Stimulated activated CD4-positive, alpha-beta T cell treated with anti-CD3 and anti-CD28 coated beads, Interleukin-4, amount 100 ng/mL, for 24 hours (primary cell): ENCODE measurements at places on chromosomes 11 and 22.

DNA sequence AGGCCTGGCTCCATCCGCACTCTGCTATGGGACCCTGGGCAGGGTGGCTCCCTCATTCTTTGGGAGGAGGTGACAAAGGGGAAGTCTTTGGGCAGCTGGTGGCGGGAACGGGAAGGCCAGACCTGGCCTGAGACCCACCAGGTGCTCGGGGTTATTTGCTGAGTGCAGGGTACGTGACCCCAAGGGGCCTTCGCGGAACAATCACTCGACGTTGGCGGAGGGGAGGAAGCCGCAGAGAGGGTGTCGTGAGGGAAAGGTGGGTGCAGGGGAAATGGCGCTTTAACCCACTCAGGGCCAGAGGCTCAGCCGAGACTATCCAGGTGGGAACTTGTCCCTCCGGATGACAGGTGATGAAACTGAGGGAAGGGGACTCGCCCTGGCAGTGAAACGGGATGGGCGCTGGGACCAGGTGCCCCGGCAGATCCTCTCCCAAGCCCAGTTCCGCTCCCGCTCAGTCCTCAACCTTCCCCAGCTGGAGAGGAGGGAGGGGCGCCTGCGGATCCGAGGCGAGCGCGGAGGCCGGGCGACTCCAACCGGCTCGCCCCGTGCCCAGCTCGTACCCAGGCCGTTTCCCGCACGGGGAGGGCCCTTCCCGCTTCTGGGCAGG, 911 bp downstream of the A4GALT start:
- no peak for DNase-seq

GRCh38 chr11:115745610-115746512, 241.6 kb upstream of the CADM1 start:
- no peak for DNase-seq

DNA sequence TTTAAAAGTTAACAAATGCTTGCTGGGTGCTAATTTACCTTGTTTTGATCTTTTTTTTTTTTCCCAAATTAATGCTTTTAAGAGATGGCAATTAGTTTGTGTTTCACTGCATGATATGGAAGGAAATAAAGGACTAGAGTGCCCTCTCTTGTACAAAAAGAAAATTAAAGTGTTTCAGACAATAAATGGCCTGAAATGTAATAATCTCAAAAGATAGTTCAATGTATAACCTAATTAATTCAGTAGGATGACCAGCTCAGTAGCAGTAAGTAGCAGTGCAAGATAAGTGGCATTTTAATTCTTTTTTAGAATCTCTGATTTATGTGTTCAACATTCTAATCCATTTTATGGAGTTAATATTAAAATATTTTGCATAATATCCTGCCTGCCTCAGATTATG, 39.9 kb upstream of the MYO18B start:
- DNase-seq, result no peak

- no peak for DNase-seq
Measured at GRCh38 chr11:116331381-116331780, 441.4 kb downstream of the BUD13 start.

DNA sequence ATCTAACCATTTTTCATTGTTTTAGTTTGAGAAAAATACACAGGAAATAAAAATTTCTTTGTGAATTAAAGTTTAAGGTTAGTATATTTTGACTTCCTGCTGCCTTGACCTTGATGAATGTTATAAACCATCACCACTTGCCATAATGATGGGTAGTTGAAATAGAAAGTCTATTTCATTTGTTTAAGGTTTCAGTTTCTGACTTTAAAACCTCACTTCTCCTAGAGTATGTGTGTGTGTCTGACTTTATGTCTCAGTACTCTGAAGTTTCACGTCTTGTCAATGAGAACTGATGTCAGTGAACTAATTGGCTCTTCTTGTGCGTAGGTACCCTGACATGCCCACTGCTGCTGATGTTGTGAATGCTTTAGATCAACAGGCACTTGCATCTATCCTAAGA, 188.2 kb downstream of the METTL15 start:
- no peak for DNase-seq

- DNase-seq, result no peak
Measured at GRCh38 chr22:31302537-31302936, 10.2 kb upstream of the PIK3IP1 start.

- no peak for DNase-seq
Measured at GRCh38 chr11:1297011-1297575, 12.3 kb downstream of the TOLLIP start.

DNA sequence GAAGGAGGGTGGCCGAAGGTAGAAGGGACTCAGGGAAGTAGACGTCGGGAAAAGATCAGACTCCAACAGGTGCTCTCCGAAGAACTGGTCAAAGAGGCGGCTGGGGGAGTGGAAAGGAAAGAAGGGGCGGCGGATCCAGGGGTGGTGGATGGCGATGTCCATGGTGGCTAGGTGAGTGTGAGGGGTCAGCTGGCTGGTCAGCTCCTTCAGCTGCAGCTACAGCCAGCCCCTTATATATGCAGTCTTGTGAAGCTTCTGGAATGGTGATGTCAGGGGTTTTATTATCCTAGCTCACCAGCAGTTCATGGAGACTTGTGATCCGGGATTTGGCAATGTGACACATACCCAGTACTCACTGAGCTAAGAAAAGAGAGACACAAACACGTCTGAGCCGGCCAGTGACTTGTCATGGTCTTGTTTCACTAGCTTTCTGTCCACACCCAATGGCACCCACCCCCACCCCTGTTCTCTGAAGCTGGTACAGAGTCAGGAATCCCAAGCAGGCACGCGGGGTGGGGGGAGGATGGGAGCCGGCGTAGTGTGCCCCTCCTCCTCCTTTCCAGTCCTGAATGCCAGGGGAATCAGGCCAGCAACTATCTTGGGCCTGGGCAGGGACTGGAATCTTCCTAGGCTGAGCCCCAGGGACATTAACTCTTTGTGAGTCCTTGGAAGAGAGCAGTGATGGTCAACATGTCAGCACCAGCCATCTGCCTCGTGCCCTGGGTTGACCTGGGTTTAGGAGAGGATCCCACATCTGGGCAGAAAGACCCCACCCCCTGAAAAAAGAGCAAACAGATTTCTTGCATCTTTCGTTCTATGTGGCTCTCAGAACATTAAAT, at the start of gene CRYAB:
TSS of gene CRYAB (minus strand) at position 208 of the 839 bp plus-strand sequence. CDS start at position 162, 46 bp downstream.
- DNase-seq, result no peak

- DNase-seq, result no peak
Measured at GRCh38 chr11:118170882-118171268, 5.6 kb downstream of the SCN2B start.

DNA sequence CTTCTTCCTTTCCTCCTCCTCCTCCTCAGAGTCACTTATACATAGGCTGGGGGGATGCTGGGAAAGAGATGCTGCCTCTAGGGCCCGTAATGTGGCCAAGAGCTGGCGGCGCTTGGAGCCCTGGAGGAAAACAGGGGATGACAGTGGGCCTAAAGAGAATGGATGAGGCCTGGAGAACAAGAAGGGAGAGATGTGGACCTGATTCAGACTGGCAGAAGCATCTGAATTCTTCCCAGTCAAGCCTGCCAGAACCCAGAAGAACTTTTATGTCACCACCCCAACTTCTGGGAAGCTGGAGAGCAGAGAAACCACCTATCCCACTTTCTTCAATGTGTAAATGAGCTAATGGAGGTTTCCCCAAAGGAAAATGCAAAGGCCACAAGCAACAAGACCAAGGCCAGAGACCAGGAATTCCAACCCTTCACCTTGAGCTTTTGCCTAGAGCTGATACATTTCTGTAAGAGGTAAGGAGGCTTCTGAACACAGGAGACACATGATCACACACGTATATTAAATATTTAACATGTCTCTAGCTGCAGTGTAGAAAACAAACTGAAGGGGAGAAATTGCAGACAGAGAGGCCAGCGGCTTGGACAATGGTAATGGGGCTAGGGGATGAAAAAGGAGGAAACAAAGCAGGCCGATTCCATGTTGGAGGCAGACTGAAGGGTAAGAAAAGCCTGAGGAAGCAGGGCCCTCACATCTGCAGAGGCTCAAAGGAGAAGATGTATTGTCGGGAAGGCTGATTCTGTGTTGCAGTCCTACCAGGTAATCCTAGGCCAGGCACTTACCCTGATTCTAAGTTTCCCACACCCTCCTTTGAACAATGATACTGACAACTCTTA, 1.1 kb downstream of the RRP8 start:
- DNase-seq, result no peak

- DNase-seq, result no peak
Measured at GRCh38 chr11:101867951-101868350, 46.9 kb upstream of the CEP126 start.

GRCh38 chr11:121293288-121293594, 670 bp downstream of the SC5D start:
- no peak for DNase-seq

- DNase-seq, result no peak
Measured at GRCh38 chr22:39974065-39974464, 13.9 kb downstream of the TMA7B start.

DNA sequence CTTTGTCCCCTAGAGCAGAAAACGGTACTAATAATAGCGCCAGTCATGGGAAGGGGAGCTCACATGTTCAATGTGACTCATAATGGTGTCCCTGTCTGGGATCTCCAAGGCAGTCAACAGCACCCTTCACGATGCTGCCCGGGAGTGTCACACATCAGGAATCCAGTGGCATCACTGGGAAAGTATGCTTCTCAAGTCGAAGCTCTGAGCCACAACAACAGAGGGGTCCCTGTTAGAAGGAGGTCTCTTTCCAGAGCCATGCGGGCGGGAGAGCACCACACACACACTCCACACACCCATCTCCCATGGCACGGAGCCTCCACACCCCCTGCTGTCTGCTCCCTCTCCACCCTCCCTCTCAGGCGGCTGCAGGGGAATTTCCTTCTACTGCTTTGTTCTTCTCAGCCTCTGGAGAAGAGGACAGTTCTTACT, 119.7 kb downstream of the ETS1 start:
- no peak for DNase-seq

DNA sequence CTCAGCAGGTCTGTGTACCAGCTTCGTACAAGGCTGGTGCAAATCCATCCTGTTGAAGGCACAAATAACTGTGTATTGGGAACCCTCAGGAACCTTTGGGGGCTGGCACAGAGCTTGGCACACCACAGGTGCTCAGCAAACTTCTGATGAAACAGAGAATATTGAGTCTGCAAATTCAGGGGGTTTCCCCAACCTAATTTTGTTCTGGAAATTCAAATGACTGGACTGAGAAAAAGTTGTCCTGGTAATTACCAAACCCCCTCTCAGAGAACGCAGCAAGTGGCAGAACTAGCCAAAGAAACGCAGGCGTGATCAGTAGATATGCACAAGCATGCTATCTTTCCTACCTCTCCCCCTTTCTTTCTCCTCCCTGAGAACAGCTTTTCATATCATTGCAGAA, 47.6 kb downstream of the LIF start:
- DNase-seq, result no peak

DNA sequence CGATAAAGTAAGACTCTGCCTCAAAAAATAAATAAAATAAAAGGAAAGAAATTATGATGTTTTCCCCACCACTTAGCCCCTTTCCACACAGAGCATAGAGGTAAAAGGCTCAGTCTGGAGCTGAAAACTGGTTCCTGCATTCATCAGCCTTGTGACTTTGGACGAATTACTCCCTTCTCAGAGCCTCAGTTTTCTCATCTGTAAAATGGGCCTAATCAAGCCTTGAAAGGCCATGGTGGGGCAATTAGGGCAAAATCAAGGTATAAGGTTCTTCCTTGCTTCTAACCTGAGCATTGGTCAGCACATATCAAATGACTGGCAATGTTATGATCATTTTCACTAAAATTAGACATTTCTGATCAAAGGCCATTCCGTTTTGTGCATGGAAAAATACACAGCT, 417.7 kb downstream of the MN1 start:
- no peak for DNase-seq

DNA sequence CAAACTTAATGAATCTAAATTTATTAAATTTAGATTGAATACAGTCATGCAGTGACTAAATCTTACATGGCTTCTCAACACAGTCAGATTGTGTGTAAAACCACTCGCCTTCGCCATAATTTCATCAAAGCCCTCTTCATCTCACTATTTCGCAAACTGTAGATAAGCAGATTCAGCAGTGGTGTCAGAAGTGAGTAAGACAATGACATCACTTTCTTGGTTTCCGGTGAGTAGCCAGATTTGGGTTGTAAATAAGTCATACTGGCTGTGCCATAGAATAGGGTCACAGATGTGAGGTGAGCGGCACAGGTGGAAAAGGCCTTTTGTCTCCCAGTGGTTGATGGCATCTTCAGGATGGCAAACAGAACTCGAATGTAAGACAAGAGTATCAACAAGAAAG, 3.4 kb downstream of the OR10A6 start:
- no peak for DNase-seq

DNA sequence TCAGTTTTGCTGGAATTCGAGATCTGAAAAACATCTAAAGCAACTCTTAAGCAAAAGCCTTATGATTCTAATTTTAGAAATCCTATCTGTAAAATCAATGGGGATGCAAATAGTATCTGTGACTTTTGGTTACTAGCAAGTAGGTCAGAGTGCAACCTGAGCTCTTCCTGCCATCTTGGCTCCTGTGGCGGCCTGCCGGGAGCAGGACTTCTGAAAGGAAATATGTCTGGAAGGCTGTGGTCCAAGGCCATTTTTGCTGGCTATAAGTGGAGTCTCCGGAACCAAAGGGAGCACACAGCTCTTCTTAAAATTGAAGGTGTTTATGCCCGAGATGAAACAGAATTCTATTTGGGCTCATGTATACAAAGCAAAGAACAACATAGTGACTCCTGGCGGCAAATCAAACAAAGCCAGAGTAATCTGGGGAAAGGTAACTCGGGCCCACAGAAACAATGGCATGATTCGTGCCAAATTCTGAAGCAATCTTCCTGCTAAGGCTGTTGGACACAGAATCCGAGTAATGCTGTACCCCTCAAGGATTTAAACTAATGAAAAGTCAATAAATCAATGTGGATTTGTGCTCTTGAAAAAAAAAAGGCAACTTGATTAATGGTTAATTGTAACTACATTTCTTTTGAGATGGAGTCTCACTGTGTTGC, 1.7 kb downstream of the SAMM50 start:
- DNase-seq, result no peak

GRCh38 chr11:23644443-23644842, 784.2 kb upstream of the CCDC179 start:
- no peak for DNase-seq

- DNase-seq, result no peak
Measured at GRCh38 chr11:60357771-60358170, 20.6 kb upstream of the MS4A7 start.

DNA sequence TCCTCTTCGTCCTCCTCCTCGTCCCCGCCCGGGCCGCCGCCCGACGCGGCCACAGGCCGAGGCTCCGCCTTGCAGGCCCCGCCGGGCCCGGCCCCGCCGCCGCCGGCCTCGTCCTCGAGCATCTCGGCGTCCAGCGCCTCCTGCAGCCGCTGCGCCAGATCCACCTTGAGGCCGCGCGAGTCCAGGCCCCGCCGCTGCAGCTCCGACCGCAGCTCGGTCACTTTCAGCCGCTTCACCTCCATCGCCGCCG, 417 bp downstream of the HNRNPUL2 start:
- no peak for DNase-seq

- DNase-seq, result no peak
Measured at GRCh38 chr11:95028357-95028756, 3.3 kb downstream of the KDM4E start.
